ENCODE measurements at places on chromosomes 16 and 17.

DNA sequence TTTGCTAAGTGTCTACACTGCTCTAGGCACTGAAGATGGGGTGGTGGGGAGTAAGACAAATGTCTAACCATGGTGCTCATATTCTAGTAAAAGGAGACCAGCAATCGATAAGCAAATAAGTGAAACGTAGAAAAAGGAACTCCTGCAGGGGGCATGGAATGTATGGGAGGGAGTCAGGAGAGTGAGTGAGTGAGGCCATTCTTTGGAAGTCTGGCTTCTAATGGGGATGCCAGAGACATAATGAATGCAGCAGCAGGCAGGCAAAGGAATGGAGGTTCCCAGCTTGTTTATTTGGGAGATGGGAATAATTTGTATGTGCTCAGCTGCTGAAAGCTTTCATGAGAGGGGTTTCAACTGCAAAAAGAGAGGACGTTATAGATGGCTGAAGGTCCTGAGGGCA, 216.4 kb upstream of the DYNLRB2 start:
- no peak for DNase-seq

GRCh38 chr17:51512220-51512907, 252.0 kb downstream of the UTP18 start:
- no peak for DNase-seq

GRCh38 chr17:70317421-70317820, 148.1 kb downstream of the KCNJ2 start:
- DNase-seq: no peak

DNA sequence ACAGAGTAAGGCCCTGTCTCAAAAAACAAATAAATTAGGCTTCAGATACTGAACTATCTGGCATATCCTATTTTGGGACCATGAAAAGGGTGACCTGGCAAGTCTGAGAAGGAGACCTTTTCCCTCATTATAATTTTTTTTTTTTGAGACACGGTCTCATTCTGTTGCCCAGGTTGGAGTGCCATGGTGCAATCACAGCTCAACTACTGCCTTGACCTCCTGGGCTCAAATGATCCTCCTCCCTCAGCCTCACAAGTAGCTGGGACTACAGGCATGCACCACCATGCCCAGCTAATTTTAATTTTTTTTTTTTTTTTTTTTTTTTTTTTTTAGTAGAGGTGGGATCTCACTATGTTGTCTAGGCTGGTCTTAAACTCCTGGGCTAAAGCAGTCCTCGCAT, 37.3 kb downstream of the PLCG2 start:
- peak; percentile 53 for DNase-seq

GRCh38 chr16:27208796-27209195, 5.5 kb downstream of the KDM8 start:
- DNase-seq: no peak

DNA sequence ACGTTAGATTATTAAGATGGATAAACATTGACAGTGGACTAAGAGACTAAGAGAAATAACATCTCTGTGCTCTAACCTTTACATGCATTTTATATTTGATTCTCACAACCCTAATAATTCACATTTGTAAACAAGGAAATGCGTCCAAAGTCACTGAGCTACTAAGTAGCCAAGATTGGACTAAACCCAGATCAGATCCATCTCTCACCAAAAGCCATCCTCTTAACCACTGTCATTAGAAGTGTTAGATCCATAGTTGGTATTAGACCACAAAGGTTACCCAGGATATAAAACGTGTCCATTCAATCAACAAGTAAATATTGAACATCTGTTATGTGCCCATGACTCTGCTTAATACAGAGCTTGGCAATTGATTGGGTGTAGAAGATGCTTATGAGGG, 5.2 kb downstream of the HSD17B2 start:
- no peak for DNase-seq

DNA sequence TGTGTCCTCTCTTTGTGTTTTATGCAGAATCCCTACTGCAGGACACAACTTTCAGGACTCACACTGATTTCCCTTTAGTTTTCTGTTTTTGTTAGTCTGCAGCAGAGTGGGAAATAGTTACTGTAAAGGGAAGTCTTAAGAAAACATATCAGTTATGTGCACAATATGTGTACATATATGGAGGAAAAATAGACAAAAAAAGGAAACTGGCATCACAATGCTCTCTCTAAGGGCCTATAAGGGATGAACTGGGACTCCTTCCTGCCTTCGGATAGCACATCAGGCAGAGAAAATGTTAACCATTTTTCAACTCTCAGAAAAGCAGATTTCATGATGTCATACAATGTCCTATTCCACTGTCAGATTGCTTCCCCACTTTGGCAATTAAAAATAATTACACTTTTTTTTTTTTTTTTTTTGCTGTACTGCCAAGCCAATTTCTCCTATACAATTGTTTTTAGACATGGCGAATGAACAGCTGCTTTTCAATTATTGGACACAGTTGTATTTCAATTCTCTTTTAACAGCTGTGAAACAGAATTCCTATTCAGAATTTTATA, 112.5 kb upstream of the KCNJ16 start:
- DNase-seq: no peak

- DNase-seq: no peak
Measured at GRCh38 chr16:22681554-22682291, 132.2 kb upstream of the HS3ST2 start.

- DNase-seq: no peak
Measured at GRCh38 chr16:87138738-87139267, 178.4 kb downstream of the C16orf95 start.

GRCh38 chr17:29615048-29615385, 7.7 kb downstream of the CORO6 start:
- peak; percentile 64 for DNase-seq

- no peak for DNase-seq
Measured at GRCh38 chr16:73126525-73126853, 78.6 kb upstream of the ZFHX3 start.

- no peak for DNase-seq
Measured at GRCh38 chr16:89371968-89372634, 118.3 kb downstream of the ANKRD11 start.

GRCh38 chr17:72403713-72404209, 282.9 kb downstream of the SOX9 start:
- DNase-seq: no peak

GRCh38 chr17:60134396-60135150, 15.2 kb upstream of the CA4 start:
- DNase-seq: no peak

DNA sequence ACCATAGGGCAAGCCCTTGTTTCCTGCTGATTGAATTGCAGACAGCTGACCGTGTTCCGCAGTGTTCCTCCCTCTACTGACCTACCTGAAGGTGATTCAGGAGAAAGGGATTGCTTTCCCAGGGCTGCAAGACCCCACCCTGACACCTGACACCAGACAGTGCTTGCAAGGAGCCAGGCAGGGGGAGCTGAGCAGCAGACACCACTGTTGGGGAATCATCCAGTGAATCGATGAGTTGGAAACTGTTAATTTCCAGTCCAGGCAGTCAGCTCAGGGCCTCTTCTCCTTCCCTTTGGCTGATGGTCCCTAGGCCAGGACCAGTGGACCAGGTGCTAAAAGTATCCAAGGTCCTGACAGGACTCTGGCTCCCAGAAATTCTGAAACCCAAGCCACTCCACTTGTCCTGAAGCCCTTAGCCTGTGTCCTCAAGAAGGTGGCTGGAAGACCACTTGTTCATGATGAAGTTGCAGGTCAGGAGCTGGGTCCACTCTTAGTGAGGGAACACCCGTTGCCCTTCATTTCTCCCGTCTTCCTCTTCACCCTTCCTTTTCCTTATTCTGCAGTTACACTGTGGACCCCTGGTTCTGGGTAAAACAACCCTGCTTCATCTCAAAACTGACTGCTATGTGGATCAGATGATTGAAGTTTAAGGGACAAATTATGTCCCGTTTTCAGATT, 9.5 kb upstream of the UNK start:
- no peak for DNase-seq

DNA sequence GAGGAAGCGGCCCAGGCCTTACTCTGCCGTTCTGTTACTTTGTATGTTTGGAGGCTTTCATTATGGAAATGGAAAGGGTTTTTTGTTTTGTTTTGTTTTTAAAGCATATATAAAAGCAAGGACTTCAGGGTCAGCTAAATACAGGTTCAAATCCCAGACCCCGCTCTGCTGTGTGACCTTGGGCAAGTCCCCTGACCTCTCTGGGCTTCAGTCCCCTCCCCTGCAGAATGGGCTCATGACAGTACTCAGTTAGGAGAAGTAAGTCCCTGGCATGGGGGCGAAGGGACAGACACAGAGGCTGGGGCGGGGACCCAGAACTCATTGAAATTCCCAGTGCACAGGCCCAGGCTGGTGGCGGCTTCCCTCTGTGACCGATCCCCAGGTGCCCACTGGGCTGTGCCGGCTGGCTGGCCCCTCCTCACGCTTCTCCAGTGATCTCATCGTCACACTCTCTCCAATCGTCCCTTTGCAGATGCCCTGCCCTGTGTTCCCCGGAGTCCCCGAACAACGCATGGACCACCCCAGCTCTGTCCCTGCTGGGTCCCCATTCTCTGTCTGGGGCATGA, 979 bp upstream of the CIBAR2 start:
- DNase-seq: no peak

DNA sequence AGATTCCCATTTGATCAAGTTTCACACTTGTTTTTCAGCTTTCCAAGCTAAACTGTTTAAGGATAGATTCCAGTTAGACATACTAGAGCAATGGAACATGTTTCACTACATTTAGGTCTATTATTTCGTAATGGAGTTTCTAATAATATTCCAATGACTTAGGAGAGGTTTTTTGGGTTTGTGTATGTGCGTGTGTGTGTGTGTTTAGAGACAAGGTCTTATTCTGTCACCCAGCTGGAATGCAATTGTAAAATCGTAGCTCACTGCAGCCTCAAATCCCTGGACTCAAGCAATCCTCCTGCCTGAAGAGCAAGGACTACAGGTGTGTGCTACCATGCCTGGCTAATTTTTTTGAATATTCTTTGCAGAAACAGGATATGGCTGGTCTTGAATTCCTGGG, 426.3 kb downstream of the ZFHX3 start:
- DNase-seq: no peak

- no peak for DNase-seq
Measured at GRCh38 chr16:77761204-77761603, 27.2 kb upstream of the VAT1L start.

DNA sequence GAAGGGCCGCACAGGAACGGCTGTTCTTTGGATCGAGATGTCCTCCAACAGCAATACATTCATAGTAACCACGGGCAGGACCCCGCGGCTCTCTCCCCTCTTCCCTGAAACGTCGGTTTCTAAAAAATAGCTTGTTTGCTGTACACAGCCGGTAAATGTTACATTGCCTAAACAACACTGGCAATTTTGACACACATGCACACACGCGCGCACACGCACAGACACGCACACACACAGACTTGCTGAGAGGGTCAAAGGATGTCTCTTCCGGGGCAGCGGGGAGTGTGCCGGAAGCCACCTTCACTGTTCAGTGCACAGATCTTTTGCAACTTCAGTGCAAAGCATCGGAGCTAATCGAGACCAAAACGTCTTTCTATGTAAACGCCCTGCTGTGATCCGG, 35.8 kb downstream of the ZDHHC7 start:
- no peak for DNase-seq

DNA sequence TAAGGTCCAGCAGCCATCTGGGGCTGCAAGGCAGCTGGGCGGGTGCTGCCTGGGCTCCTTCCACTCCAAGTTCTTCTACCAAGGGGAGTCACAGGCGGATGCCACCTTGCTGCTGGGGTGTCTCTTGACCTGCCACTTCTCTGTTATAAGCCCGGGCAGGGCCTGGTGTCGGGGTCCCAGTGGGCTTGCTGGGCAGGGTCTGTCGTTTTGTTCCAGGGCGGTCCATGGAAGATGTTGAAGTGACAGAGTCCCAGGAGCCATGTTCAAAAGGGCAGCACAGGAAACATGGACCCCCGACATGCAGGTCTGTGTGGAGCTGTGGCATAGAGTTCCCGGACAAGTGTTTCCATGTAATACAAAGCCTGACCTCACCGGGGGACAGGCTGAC, 91.1 kb downstream of the TNFRSF13B start:
- no peak for DNase-seq

GRCh38 chr16:9800186-9800738, 382.0 kb downstream of the GRIN2A start:
- no peak for DNase-seq

GRCh38 chr17:15893658-15894024, 51.3 kb upstream of the ADORA2B start:
- DNase-seq: no peak

GRCh38 chr17:3804503-3804931, 3.5 kb upstream of the ITGAE start:
- no peak for DNase-seq

DNA sequence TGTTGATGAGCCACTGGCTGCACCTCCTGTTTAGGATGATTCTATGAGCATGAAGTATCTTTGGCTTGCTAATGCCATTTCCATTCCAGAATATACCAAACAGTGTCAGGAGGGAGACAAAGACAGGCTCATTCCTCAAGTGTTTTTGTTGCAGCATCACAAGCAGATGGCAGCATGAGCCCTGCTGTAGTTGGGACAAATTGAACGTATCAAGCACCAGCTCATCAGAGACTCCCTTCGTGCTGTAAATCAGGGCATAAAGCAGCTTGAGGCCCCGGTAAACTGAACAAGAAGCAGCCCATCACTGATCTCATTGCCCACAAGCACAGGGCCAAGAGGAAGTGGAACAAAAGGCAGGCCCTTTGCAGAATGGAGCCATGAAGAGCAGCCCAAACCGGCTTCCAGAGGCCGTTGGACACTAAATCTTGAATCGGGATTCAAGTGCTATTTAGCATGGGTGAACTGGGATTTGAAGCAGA, 45.9 kb upstream of the HS3ST3A1 start:
- no peak for DNase-seq

- DNase-seq: no peak
Measured at GRCh38 chr16:55297910-55298479, 26.0 kb upstream of the IRX6 start.

DNA sequence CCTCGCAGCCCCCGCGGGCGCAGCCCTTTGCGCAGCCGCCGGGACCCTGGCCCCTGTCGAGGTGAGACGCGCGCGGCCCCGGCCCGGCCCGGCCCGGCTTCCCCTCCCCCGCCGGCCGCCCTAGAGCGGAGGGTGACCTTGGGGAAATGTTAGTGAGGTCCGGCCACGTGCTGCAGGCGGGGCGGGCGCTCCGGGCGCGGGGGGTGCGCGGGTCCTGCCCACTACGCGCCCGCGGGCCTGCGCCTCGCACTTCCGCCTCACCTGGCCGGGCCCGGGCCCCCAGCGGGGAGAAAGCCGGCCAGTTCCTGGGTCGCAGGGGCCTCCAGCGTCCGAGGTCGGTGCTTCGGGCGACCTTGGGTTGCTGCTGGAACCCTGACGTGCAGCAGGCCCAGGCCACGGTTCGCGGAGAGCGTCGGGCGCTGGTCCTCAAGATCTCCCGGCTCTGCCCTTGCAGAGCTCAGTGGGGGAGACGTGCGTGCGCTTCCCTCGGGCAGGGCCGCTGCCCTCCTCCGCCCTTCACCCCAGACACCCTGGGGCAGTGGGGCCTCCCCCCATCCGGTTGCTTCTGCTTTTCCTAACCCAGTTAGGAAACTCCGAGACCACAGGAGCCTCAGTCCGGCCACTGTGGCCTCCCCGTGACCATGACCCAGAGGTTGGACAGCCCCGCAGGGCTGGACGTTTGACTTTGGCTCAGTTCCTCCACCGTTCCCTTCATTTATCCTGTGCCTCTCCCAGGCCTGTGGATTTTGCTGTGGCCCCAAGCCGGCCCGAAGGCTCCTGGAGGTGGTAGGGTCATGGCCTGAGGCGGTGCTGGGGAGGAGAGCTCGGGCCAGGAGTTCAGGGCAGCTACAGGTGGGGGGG, 791 bp downstream of the MCRIP2 start:
- peak; percentile 42 for DNase-seq

GRCh38 chr16:27364493-27365141, 37.4 kb upstream of the IL21R start:
- DNase-seq: no peak
